ENCODE measurements at places on chromosomes 6 and 20.

DNA sequence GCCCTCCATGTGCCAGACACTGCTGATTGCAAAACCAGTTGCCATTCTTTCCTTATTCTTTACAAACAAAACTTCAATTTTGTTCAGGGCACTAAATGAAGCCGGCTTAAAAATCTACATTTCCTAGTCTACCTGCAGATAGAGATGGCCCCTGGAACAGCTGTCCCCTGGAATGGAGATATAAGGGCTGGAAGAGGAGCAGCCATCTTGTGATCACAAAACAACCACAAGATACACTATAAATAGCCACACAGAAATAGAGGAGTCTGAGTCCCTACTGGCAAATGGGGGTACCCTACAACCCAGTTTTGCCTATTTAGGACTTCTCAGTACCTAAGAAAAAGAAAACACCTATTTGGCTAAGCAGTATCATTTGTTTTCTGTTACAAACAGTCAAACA, 115.9 kb upstream of the BEND6 start:
- DNase-seq, result no peak

GRCh38 chr6:157714153-157714490, 108.9 kb upstream of the SNX9 start:
- DNase-seq, result no peak

DNA sequence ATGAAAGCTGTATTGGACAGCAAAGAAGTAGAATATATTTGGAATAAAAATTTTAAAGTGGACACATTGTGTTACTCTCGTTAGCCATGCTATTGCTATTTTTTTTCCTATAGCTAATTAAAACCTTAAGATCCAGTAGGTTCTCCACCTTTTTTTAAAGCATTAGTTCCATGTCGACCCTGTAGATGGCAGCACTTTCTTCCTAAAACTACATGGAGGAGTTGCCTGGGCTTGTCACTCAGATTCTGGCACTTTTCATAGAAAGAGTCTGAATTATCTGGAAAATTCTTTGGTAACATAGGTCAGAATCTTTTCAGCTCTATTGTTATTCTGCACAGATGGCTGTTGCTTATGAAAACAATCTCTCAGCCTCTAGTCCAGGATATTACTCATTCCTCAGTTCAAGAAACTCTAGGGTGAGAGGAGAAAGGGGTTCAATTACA, 42.0 kb upstream of the ESR1 start:
- DNase-seq, result peak; percentile 79

- DNase-seq, result no peak
Measured at GRCh38 chr20:48779435-48779834, 48.4 kb downstream of the PREX1 start.

DNA sequence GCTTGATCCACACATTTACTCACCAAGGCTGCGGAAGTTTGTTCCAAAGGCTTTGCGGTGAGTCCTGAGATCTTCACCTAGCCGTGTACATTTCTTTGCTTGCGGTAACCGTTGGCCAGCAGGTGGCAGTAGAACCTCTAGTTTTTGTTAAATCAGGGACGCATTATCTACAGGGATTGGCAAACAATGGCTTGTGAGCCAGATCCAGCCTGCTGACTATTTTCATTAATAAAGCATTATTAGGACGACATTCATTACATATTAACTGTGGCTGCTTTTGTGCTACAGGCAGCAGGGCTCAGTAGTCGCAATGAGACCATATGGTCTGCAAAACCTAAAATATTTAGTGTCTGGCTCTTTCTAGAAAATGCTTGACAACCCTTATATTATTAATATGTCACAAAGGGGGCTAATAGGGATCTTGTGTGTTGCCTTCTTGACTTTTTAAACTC, 174.1 kb downstream of the DOK5 start:
- DNase-seq, result peak; percentile 77

DNA sequence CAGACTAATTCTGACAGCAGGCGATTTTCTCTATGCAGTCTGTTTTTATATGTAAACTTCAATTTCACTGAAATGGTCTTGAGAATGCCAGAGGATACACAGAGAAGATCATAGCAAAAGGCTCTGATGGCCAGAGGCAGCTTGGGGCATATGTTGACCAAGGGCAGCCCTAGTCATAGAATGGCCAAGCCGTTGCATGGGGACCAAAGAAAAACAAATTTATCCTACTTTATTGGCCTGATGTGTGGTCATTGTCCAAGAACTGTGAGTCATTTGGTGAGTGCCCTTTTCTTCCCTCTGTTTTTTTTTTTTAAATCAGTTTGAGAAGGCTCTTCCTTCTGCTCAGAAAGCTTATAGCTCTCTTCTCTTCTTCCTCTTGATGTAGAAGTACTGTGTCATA, 5.8 kb downstream of the HDGFL1 start:
- no peak for DNase-seq

GRCh38 chr6:110048221-110048875, 70.2 kb downstream of the GPR6 start:
- DNase-seq, result no peak

DNA sequence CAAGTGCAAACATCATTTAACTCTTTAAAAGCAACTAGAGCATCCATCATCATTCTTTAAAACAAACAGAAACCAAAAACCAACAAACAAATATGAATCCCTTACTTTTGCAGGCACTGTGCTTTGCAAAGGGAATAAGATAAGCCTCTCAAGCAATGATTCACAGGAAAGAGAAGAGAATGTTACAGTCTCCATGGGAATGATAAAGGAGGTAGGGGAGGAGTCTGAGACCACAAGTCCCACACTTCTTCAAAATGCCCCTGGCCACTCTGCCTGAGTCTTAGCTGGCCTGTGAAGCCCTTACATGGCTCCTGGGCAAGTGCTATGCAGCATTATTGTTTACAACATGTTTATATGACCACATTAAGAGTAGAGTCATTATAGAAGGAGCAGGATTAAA, 257.7 kb upstream of the MARCKS start:
- DNase-seq, result no peak

All from NAMALWA (cell line).